ENCODE measurements at places on chromosomes 12 and 14.

DNA sequence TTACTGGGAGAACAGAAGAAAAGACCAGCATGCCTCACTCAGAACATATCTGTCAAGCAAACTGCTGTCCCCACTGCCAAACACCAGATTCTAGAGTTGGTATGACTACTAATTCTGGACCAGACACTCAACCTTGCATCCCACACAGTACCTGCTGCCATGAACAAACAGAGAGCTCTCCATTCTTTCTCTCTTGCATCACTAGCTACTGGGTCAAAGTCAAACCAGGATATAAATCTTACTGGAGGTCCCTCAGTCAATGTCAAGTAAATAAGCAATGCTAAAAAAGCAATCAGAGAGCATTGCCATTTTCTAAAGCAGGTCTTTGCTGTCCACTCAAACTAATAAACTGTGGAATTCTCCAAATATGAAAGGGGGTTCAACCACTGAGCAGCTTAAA lies 452.4 kb upstream of the SEL1L start:
- no peak for DNase-seq

GRCh38 chr14:64581363-64581762 lies 31.6 kb downstream of the PPP1R36 start:
- no peak for DNase-seq

GRCh38 chr12:117986705-117987469 lies 18.1 kb upstream of the KSR2 start:
- DNase-seq = no peak

DNA sequence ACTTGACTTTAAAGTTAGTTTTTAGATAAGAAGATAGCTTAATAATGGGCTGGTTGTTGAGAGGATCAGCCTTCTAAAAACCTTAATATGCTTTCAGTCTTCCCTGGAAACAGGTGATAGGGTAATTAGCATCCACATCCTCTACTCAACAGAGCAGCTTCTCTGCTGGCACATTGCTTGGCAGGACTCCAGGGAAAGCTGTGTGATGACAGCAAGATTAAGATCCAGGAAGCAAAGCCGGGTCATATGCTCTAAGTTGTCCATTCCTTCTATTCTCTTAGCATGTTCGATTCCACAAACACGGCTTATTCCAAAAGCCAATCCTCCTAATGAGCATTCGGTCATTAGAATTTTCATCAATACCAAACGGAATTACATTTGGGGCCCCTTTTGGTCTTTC lies 87.0 kb downstream of the HMGA2 start:
- DNase-seq = no peak
